ENCODE measurements at places on chromosomes 7 and 10.

- no peak for DNase-seq
These were observed 185.3 kb upstream of the PLPP4 start for GRCh38 chr10:120271696-120272095.

DNA sequence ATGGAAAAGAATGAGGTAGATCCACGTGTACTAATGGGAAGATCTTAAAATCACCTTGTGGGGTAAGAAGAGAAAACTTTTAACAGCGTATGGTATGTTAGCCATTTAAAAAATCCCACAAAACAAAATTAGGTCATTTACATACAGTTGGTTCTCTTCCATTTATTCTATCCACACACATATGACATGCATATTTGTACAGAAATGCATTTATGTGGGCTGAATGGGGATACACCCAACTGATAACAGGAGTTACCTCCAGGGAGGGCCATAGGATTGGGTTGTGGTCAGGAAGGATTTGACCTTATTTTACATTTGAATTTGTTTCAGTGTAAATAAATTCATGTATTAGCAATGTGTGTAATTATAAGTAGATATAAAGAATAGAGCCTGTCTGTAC is 71.5 kb downstream of the MCMBP start:
- no peak for DNase-seq

GRCh38 chr7:8386926-8387550 is 46.4 kb upstream of the NXPH1 start:
- DNase-seq, result no peak

- no peak for DNase-seq
These were observed 45.9 kb upstream of the DRGX start for GRCh38 chr10:49441488-49442476.

DNA sequence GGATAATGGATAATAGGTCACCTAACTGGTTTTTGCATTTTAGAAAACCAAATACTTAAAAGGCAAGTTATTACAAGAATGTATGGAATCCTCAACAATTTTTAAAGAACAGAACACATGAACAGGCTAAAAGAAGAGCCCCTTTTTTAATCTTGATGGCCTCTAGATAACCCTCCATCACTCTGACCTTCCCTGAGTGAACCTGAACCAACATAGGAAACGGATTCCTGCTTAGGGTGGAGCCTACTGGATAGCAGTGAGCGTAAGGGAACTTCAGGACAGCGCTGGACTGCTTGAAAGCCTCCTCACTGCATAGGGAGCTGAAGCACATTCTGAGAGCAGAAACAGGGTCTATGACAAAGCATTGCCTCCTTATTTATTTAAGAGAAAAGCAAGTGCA is 20.5 kb downstream of the TRPV5 start:
- DNase-seq, result no peak

Data from stimulated activated CD4-positive, alpha-beta T cell treated with anti-CD3 and anti-CD28 coated beads, Interleukin-12 subunit alpha, Interleukin-12 subunit beta, amount 100 ng/mL, for 24 hours (primary cell).